ENCODE measurements at places on chromosomes 2 and 18.

DNA sequence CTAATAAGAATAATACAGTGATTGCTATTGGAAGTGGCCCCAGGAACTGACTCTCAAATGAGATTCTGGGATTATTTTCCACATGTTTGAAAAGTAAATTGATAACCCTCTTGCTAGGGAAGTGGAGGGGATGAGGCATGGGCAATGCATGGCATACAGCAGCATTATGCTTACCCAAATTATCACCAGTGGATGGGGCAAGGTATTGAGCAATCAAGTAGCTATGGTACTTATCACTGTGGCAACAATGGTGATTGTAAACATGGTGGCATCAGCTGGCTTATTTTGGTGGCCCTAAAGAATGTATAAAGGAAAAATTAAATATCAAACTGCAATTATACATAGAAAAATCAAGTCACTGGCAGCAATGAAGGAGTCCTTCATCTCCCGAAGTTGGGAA, 155.1 kb downstream of the FIGN start:
- DNase-seq = no peak

GRCh38 chr2:150153646-150154307, 333.7 kb downstream of the RND3 start:
- DNase-seq = no peak

- no peak for DNase-seq
Measured at GRCh38 chr2:174312581-174313234, 22.0 kb upstream of the SP9 start.

- DNase-seq = no peak
Measured at GRCh38 chr2:165667375-165667774, 126.7 kb downstream of the GALNT3 start.
